ENCODE measurements at places on chromosomes 6 and 20.

GRCh38 chr6:130882370-130882769 lies 55.2 kb downstream of the SMLR1 start:
- no peak for DNase-seq

DNA sequence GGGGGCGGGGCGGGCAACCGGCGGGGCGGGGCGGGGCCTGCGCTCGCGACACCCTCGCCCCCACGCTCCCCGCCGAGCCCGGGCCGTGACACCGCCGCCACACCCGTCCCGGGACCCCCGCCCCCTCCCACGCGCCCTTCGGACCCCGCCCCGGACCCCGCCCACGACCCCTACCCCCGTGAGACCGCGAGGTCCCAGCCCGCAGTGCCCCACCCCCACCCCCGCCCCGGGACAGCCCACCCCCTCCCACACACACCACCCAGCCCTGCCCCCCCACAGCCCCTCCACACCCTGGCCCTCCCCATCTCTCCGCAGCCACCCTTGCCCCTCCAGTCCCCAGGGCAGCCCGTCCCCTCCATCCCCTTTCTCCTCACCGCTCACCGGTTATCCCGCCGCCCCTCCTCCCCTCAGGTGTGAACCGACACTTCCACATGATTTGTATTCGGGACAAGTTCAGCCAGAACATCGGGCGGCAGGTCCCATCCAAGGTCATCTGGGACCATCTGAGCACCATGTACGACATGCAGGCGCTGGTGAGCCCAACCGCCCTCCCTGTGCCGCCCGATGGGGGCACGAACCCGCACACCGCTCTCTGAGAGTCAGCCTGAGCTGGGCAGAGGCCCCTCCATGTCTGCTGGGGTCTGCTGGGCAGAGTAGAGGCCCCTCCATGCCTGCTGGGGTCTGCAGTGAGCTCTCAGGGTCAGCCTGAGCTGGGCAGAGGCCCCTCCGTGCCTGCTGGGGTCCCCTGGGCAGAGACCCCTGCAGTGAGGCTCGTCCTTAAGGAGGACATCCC lies 622 bp downstream of the MRGBP start:
- no peak for DNase-seq

- no peak for DNase-seq
These were observed 297.6 kb upstream of the TCF21 start for GRCh38 chr6:133591275-133591674.

GRCh38 chr6:72669324-72669723 lies 47.5 kb downstream of the KCNQ5 start:
- no peak for DNase-seq

- DNase-seq: no peak
These were observed 609.5 kb upstream of the CDH4 start for GRCh38 chr20:60642541-60642940.

GRCh38 chr6:41553405-41553999 lies 7.3 kb downstream of the FOXP4 start:
- no peak for DNase-seq

- no peak for DNase-seq
These were observed 503.7 kb downstream of the KIF16B start for GRCh38 chr20:16069389-16070010.

DNA sequence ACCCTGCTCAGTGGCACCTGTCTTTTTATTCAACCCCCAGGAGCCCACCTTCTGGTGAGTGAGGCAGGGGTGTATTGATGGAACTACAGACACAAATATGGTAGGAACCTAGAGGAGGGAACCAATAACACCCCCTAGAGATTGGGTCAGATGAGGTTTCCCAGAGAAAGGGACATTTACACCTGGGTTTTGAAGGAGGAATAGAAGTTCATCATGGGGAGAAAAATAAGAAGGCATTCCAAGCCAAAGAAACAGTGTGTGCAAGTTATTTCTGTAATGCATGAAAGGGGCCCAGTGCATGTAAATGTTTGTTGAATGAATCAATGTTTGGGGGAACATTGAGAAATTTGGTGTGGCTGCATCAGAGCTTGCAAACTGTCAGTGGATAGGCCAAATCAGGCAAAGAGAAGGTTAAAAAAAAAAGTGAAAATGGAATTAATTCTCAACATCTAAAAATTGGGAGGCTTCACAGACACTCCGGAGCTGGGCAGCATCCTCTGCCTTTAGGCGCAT lies 11.1 kb upstream of the KIAA1755 start:
- no peak for DNase-seq

DNA sequence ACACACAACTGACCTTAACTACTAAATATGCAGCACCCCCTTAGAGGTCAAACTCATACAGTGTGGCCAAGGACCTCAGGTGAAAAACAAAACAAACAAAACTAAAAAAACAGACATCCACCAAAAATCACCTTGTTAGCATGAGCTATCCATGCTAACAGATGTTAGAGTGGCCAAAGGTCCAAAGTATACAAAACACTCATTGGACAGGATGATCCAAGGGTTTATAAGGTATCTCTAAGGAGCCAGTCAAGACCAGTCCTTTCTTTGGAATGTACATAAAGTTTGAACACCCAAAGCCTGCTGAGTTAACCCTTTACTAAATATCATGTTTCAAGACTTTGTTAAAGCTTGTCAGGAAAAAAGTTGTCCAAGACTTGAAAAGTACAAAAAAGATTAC lies 35.8 kb downstream of the THEMIS start:
- no peak for DNase-seq

DNA sequence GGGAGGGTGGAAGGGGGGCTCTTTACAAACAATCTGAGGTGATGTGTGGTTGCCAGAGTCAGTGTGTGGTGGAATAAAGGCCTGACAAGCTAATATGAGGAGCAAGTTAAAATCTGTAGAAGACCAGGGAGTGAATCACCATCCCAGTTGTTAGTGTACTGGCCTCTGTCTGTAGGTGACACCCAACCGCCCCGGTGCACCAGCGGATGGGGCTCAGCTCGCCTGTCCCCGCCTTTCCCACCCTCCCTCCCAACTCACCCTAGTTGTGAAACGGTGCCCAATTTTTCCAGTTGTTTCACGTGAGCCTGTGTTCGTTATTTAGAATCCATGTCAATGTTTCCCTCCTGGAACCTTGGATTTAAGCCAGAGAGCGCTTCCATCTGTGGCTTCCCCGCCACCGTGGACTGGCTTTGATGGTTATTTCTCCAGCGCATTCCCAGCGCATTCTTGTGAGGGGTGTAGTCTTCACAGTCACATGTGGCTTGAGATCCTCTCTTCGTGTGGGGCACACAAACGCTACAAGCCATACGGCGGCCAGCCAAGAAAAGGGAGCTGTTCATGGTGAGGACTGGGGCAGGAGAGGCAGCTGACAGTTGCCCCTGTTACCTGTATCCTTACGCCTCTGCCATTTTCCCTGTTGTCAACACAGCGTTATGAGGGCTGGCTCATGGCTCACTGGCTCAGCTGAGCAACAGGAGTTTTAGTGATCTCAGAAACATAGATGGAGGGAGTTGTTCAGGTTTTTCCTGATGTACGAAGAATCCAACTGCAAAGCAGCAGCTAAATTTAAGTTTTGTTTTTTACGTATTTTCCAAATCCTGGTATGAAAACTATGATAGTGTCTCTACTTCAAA lies 137.6 kb downstream of the ZDHHC14 start:
- peak; percentile 49 for DNase-seq

DNA sequence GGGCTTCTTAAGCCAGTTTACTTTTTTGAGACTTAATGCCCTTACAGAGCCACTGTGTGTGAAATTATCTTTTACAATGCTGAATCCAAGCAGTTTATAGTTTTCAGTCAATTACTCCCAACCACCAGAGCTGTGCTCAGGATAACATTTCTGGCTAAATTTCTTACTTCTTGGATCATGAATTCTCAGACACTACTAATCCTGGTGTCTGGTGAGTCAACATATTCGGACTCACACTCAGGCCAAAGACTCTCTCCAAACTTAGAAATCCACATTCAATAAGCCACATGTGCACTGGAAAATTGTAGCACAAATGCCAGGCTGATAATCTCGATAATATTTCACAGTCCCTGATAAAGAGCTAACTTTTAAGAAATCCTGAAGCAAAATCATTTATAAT lies 49.0 kb downstream of the PTPRT start:
- DNase-seq: no peak

- DNase-seq: peak; percentile 60
These were observed 18.2 kb downstream of the FOXF2 start for GRCh38 chr6:1407499-1407990.

DNA sequence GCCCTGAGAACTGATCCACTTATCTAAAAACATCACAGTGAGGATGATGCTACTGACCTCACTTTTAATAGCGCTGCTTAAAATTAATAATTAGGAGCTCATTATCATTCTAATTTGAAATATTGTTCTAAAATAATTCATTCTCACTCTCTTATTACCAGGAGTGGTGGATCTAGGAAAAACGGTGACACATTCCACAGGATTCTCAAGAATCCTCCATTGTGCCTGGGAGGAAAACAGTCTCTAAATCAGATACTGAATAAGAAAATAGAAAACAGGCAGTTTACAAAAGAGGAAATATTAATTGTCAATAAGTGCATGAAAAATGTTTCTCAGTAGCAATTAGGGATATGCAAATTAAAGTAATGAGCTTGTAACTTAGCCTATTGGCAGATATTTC lies 187.4 kb downstream of the TENT5A start:
- no peak for DNase-seq

DNA sequence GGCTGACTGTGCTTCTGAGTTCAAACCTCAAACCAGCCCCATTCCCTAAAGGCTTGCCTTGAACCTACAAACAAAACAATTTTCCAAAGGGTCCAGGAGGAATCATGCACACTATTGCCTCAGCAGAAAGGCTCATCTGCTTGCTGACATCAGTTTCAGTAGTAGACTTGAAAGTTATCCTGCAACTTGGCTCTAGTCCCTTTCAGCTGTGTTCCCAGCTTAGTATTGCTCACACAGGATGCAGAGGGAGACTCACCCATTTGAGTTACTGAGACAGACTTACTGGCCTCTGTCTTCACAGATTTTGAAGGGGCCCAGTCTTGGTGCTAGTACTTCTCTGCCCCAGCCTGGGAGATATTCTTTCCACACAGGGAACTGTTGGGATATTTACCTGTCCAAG lies 38.5 kb upstream of the TFB1M start:
- DNase-seq: no peak

- no peak for DNase-seq
These were observed 108.4 kb upstream of the INSM1 start for GRCh38 chr20:20259533-20259932.

DNA sequence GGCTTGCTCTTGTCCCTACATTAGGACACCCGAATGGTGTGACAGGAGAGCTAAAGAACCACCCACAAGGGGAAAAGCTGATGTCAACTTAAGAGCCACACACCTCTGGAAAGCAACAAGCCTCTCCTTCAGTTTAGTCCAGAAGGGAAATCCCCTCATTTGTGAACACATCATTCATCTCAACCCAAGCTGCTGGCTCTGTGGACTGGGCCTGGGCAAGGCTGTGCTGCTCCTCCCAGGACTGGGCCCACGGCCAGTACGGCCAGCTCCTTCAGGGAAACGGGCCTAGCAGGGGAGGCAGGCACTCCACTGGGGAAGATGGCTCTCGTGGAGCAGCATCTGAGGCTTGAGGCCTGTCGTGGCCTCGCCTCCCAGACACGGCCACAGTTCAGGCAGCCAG lies 12.8 kb upstream of the SLC4A11 start:
- no peak for DNase-seq

- no peak for DNase-seq
These were observed 101.9 kb downstream of the CD109 start for GRCh38 chr6:73797861-73798260.

DNA sequence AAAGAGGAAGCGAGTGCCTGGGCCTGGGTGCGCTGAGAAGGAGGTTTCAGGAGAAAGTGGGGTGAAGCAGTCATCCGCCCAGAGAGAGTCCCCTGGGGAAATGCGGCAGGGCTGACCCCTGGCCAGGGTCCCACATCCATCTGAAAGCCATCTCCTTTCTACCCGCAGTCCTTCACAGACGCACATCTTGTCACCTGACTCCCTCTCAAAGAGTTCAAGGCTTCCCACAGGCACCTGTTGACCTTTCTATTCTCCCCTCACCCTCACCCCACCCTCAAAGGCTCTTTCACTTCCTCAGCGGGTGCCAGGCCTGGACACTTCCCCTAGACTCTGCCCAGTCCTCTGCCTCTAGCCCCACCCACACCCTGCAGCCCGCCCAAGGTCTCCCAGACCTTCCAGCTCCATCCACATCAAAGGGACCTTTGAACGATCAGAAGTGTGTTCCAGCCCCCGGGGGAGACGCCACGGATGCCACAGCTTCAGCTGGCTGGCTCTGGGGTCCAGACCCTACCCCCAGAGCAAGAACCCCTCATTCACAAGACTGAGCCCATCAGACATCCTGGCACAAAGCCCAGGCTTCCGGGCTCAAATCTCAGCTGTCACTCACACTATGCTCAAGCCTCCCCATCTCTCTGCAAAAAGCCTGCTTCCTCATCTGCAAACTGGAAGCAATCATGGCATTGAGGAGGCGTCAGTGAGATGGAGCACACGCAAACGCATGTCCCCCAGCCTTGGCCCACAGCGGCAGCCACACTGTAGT lies 2.1 kb downstream of the CTSZ start:
- DNase-seq: no peak

All from BJ (cell line).